ENCODE measurements at places on chromosomes 4 and X.

- no peak for DNase-seq
Measured at GRCh38 chrX:56728321-56728720, 722 bp upstream of the NBDY start.

GRCh38 chr4:15459706-15460105 lies 10.0 kb upstream of the CC2D2A start:
- no peak for DNase-seq

DNA sequence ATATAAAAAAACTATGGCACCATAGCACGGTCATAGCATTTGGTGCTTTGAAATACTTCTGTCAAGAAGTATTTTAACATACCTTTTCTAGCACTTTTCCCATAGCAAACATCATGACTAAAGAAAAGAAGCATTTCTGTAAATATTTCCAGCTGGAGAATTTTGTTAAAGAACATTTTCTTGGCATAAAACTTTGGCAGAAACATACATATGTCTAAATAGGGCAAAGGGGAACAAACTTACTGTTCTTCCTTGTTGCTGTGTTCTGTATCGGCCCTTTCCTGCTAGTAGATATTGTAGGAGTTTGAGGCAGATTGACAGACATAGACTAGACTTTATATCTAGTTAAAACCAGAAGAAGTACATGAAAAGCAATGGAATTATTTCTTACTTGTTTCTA lies 2368.5 kb downstream of the PCDH7 start:
- no peak for DNase-seq

- DNase-seq = no peak
Measured at GRCh38 chr4:67480810-67481209, 64.5 kb downstream of the CENPC start.

GRCh38 chr4:40763228-40763716 lies 13.5 kb downstream of the NSUN7 start:
- no peak for DNase-seq

GRCh38 chr4:39715788-39716187 lies 17.9 kb downstream of the UBE2K start:
- DNase-seq = no peak
